Putamen (tissue), 1 donor: ENCODE measurements at places on chromosomes 1 and 21.
A peak's percentile ranks its signal among the peaks of the same experiment; 100 is the strongest.

GRCh38 chr1:105027838-105028471 lies 1278.3 kb downstream of the AMY1C start:
- DNase-seq: no peak

DNA sequence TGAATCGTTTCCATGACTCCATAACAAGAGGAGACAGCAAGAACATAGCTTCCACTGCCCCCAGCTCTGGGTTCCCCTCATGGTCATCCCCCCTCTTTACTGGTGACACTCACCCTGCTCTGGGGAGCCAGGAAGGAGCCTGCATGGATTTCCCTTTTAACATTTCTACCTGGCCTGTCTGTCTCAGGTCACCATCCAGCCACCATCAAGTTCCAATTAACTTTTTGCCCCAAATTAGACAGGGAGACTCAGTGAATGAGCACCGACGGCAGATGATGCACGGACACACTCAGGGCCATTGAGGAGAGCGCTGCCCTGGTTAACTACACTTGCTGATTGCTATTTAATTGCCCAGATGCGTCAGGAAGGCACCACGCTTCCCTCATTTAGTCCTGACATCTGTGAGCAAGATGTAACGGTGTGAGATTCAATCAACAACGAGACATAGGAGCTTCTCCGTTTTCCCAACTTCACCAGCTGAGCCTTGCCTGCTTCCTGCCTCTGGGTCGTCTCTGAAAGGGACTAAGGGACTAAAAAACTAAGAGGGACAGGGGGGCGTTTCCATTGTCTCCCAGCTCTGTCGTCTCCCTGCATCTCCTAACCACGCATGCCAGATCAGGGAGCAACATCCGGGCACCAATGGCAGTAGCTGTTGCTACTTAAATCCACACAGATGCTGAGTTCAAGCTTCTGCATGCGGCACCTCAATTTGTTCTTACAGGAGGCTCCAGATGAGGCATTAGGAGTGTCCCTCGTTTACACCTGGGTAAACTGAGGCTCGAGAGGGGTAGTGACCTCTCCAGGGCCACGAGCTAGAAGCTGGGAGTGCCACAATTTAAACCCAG lies 426.7 kb downstream of the NPHP4 start:
- DNase-seq: no peak

GRCh38 chr1:151290709-151291303 lies 8.7 kb downstream of the ZNF687 start:
- DNase-seq: no peak

- DNase-seq: peak; percentile 88
Measured at GRCh38 chr1:205543351-205544301, 39.2 kb downstream of the CDK18 start.
